ENCODE measurements at places on chromosomes 5 and 9. TPM values are rescaled to one million over a fixed set of nuclear protein-coding genes. Genes with fewer than 3 reads are reported as not detected.
A peak's percentile ranks its signal among the peaks of the same experiment; 100 is the strongest.

- no peak for DNase-seq
These were observed 204.5 kb downstream of the CWC27 start for GRCh38 chr5:64973215-64973614.

Gene NUTM2F
- total RNA-seq: not detected

DNA sequence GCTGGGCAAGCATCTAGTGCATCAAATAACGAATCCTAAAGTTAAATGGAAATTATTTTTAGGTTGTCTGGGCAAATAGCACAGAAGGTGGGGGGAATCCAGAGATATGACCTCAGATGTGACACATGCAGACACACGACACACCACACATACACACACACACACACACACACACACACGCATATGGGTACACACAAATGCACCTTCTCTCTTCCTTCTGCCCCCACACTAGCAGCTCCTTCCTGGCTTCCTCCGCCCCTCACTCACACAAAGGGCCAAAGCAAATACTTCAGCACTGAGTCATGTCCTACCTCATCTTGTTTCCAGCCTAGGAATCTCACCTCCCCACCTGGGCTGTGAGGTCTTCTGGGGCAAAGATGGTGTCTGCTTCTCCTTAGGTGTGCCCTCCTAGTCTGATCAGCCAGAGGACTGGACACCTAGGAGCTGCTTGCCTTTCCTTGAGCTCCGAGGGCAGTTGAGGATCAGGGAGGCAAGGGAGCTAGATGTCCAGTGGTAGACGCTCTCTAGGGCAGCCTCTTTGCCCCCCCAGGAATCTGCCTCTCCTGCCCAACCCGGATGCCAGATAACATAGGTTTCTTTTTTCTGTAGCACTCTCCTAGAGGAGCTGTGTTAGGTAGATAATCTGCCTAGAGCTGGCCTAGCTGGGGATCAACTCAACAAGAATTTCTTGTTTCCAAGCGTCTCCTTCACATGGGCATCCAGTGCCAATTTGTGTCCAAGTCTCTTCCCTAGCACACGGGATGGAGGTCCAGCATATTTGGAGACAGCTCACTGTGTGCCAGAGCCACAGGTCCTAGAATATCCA is 14.3 kb upstream of the JADE2 start:
- DNase-seq: no peak

Gene ANXA6
- total RNA-seq: 518 TPM

GRCh38 chr9:77981332-77981731 is 50.3 kb downstream of the GNAQ start:
- DNase-seq: no peak

Gene CCDC171
- 1.7 TPM for total RNA-seq

DNA sequence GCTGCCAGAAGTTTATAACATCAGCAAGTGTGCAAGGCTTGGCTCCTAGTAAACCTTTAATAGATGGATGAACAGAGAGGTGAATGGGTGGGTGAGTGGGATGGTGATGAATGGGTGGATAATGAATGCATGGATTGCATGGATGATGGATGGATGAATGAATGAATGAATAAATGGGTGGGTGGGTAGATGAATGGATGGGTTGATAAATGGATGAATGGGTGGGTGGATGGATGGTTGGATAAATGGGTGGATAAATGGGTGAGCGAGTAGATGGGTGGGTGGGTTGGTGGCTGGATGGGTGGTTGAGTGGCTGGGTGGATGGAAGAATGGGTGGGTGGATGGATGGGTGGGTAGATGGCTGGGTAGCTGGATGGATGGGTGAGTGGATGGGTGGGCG is 28.5 kb upstream of the CEP72 start:
- DNase-seq: no peak

Gene ZNF484
- 14.5 TPM for total RNA-seq

DNA sequence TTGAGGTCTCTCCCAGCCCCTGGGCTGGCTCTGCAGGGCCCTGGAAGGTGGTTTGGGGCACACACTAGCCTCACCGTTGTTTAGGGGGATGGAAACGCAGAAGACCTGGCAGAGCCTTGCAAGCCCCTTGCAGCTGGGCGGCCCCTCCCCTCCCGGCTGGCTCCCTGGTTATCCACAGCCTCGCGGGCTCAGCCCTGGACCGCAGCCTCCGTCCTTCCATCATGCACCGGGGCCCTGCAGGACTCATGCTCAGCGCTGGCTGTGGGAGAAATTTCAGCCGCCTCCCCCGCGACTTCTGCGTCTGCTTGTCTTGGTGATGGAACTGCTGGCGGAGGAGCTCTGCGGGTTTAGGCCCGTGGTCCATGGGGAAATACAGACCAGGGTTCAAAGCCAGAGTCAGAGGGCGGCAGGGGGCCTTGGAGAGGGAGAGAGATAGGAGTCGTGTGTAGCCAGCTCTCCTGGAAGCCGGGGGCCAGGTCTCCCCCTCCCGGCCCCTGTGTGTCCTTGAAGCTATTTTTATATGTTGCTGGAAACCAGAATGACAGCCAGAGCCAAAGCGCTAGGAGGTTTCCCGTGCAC is 75.8 kb upstream of the IER5L start:
- DNase-seq: peak; percentile 25

GRCh38 chr9:10566848-10567247 is 46.0 kb downstream of the PTPRD start:
- no peak for DNase-seq

Gene LHX6
- total RNA-seq: not detected

DNA sequence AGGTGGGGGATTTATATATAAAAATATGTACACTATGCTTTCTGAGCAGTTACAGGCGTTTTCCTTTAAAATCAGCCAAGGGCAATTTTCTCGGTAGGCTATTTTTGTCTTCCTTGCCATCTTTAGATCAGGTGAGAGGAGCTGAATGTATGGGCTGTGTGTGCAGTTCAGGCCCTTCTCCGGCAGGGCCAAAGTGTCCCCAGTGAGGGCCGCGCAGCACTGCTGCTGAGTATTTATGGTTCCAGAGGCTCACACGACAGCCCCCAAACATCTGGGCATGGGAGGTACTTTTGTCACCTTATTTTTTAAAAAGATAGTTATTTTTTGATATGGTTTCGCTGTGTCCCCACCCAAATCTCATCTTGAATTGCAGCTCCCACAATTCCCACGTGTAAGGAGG is 11.5 kb downstream of the GFPT2 start:
- DNase-seq: no peak

DNA sequence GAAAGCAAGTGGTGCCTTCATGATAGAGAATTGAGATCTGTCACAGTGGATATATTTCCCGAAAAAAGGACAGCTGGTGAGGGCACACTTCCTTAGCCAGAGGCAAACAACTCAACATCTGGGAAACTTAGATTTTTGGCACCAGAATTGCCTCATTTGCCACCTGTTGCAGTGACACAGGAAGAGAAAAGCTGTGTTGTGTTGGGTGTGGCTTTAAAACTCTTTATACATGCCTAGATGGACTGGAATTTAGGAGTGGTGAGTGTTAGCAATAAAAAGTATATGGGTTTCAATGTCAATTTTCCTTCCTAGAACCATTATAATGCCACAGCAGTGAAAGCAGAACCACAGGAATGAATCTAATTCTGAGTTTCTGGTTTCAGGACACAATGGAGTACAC is 62.6 kb upstream of the CEMIP2 start:
- DNase-seq: no peak

Gene NOXA1
- total RNA-seq: 3.7 TPM

DNA sequence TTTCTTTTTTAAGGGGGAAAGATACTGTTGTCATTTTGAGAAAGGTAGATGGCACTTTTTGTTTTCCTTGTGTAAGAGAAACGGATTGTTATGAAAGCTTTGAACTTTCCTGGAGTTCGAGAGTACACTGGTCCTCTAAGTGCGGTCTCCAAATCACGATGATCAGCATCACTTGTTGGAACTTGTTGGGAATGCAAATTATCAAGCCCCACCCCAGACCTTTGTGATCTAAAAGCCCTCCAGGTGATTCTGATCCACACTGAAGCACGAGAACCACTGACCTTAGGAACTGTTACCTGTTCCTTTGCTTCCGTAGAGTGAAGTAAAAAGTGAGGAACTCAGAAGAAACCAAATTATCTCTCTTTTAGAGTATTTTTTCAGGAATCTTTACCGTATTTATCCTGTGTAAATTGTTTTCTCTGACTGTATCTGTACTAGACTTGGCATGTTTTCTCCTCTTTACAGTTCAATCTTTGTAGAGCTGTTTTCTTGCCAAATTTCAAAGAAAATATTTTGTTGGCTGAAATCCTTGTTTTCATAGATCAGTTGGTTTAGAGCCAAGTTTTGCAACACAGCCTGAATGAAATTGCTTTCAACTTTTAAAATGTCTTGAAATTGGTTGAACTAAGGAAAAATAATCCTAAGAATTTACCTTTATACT is 4.0 kb downstream of the MAT2B start:
- no peak for DNase-seq

Gene IL4
- 1.8 TPM for total RNA-seq

DNA sequence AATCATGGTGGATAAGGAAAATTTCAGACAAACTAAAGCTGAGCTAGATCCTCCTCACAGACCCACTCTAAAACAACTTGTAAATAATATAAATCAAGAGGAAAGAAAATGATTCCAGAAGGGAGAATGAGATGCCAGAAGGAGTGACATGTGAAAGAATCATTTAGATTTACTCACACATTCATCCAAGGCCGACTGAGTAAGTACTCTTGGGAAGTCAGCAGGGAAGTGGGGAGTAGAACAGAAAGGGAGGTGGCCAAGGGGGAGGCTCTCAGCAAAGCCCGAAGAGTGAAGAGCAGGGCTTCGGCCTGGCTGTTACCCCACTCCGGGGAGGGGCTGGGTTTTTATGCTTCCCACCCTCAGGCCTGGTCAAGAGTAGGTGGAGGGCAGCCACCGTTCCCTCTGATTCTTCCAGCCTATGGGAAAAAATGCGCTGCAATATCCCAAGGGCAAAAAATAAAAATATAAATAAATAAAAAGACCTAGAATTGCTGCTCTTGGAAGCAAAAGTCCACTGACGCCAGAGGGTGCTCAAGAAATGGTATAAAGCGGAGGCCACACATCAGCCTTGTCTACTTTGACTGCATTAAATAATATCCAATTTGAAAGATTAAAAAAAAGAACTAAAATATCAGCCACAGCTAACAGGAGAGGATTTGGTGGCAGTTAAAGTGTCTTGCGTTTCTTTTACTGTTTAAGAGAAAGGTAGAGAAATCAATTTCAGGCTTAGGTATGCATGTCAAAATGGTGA is 110.2 kb upstream of the COL5A1 start:
- no peak for DNase-seq

GRCh38 chr5:168314735-168315411 is 23.4 kb downstream of the WWC1 start:
- DNase-seq: no peak

Gene MELK
- 48.1 TPM for total RNA-seq

Gene SPATA6L
- total RNA-seq: 0.72 TPM

GRCh38 chr9:115292584-115293279 is 174.8 kb upstream of the TNC start:
- DNase-seq: no peak

- no peak for DNase-seq
These were observed 50.0 kb downstream of the MFAP3 start for GRCh38 chr5:154088801-154089200.

DNA sequence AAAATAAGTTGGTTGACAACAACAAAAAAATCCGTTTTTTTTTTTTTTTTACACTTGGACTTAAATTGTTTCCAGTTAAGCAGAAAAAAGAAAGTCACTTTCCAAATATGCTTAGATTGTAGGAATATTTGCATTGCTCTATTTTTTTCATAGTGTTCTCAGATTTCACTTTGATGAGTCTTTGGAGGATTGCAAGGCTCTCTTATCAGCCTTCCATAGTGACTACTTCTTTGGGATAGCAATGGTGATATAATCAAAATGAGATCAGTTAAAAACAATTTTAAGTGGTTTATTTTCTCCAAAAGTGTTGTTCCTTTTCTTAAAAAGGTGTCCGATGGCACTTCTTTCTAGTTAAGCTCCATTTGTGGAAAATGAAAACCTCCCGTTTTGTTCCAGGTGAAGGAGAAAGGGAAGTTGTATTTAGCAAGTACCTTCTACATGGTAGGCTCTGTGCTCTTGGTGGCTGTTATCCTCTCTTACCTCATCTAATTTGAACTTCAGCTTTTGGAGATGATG is 3.9 kb downstream of the RASGRF2 start:
- no peak for DNase-seq

Gene NIM1K
- total RNA-seq: 0.75 TPM

Gene PDE6A
- total RNA-seq: not detected

Gene TMC1
- total RNA-seq: not detected

GRCh38 chr5:68894673-68895072 is 199.1 kb upstream of the SLC30A5 start:
- no peak for DNase-seq

GRCh38 chr5:163916376-163916775 is 411.0 kb downstream of the MAT2B start:
- no peak for DNase-seq

Gene NUTM2G
- not detected for total RNA-seq

- no peak for DNase-seq
These were observed 1.5 kb downstream of the GARIN3 start for GRCh38 chr5:157164521-157164920.

Gene FOXI1
- not detected for total RNA-seq

Gene OR1Q1
- 0.33 TPM for total RNA-seq
